ENCODE measurements at places on chromosomes 16 and 17.
A peak's percentile ranks its signal among the peaks of the same experiment; 100 is the strongest.

- no peak for DNase-seq
These were observed 105.8 kb upstream of the PMFBP1 start for GRCh38 chr16:72277749-72278148.

DNA sequence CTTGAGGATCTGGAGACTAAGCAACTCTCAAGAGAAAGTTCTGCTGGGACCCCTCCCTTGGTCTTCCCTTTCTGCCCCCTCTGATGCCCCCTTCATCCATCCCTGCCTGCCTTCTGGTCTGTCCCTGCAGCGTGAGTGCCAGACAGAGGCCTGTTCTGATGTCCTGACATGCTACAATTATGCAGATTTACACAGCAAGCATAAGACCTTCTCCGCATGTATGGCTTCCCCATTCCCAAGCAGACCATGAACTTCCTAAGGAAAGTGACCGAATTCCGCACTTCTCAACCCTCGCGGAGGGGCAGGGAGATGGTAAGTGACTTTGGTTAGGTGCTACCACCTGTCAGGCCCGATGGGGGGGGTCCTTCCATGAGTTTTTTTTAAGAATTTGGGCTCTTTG is 150.1 kb upstream of the SDK2 start:
- DNase-seq, result no peak

DNA sequence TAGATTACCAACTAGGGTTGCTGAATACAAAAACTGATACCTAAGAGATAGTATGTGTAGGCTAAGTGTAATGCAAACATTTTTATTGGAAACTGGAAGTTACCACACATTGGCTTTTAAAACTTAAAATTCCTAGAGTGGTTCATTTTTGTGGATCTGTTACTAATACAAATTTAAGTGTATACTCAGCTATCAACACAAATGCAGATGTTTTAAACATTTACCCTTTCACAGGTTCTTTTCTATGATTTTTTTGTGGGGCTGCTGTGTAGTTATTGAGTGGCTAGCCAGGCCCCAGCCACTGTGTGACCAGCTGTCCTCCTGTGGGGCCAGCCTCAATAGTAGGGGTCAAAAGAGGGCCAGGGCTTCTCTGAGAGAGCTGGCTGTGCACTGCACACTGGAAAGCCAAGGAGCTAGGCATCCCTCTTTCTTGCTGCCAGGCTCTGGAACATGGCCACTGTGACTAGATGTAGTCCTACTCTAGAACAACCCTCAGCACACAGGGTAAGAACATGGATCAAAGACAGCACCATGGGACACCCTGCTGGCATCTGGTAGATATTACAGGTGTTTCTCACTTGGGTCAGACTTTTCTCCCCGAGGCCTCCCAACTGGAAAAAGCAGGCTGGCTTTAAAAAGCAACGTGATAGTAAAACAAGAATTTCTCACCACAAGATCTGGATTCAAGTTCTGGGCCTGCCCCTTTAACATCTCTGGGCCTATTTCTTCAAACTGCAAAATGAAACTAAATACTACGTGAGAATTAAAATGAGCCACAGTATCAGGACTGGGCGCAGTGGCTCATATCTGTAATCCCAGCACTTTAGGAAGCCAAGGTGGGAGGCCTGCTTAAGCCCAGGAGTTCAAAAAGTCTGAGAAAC is 7.3 kb upstream of the VEZF1 start:
- DNase-seq, result peak; percentile 72

DNA sequence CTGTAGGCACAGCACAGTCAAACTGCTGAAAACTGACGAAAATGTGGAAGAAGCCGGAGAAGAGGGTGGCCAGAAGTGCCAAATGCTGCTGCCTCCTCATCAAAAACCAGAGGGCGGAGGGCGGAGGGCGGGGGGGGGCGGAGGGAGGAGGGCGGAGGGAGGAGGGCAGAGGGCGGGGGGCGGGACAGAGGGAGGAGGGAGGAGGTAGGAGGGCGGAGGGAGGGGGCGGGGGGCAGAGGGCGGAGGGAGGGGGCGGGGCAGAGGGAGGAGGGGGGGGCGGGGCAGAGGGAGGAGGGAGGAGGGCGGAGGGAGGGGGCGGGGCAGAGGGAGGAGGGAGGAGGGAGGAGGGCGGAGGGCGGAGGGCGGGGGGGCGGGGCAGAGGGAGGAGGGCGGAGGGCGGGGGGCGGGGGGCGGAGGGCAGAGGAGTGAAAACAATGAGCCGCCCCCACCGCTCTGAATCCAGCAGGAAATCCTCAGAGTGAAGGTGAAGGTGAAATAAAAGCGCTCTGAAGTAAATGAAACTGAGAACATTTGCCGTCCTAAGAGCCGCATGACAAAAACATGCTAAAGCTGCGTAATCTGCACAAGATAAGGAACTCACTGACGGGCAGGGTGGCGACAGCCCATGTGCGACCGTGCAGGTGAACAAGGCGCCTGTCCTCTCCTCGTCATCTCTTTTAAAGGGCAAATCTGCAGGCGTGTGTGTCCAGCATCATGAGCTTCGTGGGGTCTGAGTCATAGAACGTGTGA is 22.6 kb upstream of the CBFA2T3 start:
- DNase-seq, result no peak

DNA sequence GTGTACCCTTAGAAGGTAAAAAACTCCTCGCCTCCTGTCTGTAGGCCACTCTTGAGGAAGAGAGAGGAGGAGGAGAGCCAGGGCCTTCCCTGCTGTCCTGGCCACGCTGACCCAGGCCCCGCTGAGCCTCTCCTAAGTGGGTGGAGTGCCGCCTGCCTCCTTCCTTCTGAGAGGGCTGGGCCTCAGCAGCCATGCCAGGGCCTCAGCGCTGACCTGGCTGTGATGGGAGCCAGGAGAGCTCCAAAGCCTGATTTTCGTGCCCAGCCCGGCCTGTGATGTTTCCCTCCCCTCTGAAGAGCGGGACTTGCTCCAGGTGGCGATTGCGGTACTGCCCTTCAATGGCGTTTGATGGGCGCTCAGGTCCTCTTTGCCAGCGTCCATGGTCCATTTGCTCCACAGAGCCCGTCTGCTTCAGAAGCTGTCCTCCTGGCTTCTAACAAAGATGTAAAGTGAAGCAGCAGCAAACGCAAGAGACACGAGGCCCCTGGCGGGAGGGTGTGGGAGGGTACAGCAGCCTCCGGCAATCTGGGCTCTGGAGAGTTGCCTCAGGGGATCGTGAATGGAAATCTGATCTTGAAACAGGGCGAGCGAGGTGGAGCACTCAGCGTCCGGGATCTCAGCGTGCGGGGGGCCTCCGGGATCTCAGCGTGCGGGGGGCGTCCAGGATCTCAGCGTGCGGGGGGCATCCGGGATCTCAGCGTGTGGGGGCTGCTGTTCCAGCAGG is 93.5 kb downstream of the NPIPB11 start:
- no peak for DNase-seq

DNA sequence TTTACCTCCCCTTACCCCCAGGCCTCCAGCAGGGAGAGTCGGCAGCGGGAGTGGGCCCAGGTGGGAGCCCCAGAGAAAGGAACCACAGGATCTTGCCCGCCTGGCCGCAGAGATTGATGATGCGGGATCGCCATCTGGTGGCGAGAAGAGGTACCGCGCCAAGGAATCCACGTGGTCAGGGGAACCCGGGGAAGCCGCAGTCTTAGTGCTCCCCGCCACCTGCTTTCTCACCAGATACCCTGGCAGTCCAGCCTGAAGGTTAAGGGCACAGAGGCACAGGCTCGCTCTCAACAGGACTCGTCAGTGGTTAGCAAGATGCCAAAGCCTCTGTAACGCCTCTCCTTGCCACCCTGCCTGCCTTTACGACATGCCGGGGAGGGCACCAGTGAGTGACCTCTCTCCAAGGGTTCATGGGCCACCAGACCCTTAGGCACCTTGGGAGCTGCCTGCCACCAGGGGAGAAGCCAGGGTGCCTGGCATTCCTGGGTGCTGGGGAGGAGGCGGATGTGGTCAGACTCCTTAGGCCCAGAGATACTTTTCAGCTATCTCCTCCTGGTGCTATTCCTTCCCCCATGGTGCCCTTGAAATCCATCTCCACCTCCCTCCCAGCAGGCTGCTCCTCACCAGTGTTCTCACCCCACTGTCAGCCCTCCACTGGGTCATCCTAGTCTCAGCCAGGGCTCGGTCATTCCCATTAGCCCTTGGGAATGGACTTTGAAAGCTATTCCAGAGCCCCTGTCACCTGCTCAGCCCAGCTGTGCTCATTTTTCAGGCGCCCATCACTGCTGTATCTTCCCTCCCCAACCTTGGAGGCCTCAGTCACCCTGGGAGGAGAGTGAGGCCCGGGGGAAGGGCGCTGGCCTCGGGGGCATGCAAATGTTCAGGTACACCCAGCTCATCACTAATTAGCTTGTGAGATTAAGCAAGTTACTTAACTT is 5.5 kb upstream of the RHBDF2 start:
- peak; percentile 87 for DNase-seq

GRCh38 chr16:23924128-23924527 is 88.3 kb downstream of the PRKCB start:
- no peak for DNase-seq

DNA sequence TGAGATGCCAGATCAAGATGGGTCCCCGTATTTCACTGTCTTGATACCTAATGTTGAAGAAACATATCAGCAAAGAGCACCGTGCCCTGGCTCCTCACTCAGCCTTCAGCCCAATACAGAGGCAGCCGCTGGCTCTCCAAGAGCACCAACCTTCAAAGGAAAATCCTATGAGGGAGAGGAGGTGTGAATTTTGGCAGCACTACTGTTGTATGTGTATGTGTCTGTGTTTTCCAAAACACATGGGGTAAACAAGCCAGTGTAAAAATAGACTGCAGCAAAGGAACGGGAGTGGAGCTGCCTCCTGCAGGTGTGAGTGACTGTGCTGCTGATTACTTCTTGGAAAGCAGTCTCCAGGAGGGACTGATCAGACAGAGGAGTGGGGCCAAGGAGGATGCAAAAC is 194.0 kb upstream of the CDH5 start:
- DNase-seq, result no peak

DNA sequence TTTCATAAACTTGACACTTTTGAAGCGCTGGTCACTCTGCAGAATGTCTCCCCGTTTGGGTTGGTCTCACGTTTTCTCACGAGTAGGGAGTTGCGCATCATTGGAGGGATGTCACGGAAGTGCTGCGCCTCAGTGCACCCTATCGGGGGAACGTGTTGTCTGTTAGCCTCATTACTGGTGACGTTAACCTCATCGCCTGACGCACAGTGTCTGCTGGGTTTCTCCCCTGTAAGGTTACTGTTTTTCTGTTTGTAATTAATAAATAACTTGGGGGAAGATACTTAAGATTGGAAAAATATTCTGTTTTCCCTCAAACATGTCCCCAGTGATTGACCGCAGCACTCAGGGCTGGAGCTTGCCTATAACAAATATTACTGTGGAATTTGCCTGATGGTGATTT is 26.7 kb downstream of the VAC14 start:
- DNase-seq, result no peak

DNA sequence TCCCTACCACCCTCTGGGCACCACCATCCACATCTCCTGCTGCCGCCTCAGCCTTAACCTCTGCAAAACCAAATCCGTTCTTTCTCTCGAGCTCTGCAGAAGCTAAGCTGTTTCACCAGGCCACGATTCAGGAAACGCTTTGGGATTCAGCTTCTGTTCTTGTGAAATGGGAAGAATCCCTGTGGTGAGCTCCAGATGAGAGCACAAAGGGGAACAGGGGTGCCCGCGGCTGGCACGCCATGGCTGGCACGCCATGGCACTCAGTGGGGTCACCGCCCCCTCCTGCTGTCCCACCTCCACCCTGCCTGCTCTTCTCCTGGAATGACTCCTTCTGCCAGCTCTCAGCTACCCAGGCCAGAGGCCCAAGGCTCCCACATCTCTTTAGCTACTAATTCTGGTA is 5.7 kb downstream of the QPRT start:
- DNase-seq, result no peak

- peak; percentile 79 for DNase-seq
These were observed 38.5 kb downstream of the PIGL start for GRCh38 chr17:16255481-16255921.

DNA sequence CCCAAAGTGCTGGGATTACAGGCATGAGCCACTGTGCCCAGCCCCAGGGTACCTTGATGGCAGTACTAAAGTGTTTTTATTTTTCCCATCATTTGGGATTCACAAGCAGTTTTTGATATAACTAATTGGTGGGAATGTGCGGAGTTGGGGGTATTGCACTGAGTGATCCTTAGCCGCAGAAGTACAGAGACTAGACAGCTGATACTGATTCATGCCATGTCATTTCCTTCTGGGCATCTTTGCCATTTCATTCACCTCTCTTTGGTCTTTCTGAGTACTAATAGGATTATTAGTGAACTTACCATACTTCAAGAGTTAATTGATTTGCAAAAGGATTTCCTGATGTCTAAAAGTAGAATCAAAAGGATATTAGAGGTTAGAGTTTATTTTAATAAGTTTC is 9.7 kb downstream of the NMT1 start:
- no peak for DNase-seq

Data from midbrain (tissue), 1 donor.